ENCODE measurements at places on chromosomes 16 and 17.

- no peak for DNase-seq
Measured at GRCh38 chr17:36727577-36727976, 126.2 kb downstream of the MRM1 start.

DNA sequence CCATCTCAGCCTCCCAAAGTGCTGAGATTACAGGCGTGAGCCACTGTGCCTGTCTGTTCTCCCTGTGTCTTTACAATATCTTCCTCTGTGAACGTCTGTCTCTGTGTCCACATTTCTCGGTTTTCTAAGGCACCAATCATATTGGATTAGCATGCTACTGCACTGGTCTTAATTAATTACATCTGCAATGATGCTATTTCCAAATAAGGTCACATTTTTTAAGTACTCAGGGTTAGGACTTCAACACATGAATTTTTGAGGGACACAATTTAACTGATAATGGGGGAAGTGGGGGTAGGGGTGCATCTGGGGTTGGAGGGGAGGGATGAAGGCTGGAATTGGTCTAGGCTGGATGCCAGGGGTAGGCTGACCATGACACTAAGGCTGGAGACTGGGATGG, 102.6 kb downstream of the N4BP1 start:
- DNase-seq: no peak

DNA sequence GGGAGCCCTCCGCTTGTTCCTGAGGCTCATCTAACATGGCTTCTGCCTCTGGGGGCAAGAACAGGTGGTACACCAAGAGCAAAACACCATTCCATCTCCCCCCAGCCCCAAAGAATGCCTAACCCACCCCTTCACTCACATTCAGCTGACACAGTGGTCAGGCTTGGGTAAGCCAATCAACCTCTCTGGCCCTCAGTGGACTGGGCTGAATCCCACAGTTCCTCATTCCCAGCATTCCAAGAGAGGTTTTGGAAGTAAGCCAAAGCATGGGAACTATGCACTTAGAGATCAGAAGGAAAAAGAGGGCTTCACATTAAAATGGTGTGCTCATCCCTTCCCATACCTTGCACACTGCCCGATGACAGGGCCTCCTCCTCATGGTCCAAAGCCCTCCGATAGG, 7.8 kb downstream of the PIGS start:
- DNase-seq: no peak

DNA sequence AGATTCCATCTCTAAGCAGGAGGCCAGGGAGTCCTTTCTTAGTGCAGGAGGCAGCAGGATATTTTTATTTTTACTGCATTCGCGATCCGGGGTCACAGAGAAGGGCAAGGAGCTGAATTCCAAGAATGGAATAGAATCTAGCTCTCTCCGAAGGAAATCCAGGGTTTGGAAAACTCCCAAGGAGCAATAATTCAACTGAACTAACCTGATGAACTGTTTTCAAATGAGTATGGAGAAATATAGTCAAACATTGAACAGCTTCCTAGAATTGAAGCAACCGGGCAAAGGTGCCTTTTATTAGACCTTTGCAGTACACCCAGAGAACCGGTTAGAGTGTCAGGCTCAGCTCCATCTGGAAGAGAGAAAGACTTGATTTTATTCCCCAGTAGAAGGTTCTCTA, 120.7 kb upstream of the MAF start:
- no peak for DNase-seq

DNA sequence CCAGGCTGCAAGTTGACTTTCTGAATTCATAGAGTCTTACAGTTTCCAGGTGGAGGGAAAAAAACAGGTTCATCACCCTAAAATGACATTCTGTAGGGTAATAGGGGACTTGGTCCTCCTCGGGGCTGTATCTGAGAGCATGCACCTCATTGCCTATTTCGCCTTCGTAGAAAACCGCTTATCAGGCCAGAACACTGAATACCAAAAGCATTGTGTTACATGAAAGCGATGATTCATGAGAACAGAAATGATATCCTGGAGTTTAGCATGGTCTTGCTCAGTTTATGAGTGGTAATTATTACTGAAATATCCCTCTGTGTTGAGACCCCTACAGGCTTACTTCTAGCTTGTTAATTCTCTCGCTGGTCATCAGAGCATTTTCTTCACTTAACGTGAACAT, 61.4 kb upstream of the ARHGAP44 start:
- no peak for DNase-seq

DNA sequence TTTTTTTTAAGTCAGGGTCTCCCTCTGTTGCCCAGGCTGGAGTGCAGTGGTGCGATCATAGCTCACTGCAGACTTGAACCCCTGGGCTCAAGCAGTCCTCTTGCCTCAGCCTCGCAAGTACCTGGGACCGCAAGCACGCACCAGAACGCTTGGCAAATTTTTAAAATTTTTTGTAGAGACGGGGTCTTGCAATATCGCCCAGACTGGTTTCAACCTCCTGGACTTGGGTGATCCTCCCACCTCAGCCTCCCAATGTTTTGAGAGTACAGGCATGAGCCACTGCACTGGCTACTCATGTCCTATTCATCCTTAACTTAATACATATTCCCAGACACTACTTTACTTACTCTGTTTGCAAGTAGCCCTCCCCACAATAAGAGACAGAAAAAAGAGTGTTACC, 16.3 kb upstream of the RBL2 start:
- DNase-seq: no peak

DNA sequence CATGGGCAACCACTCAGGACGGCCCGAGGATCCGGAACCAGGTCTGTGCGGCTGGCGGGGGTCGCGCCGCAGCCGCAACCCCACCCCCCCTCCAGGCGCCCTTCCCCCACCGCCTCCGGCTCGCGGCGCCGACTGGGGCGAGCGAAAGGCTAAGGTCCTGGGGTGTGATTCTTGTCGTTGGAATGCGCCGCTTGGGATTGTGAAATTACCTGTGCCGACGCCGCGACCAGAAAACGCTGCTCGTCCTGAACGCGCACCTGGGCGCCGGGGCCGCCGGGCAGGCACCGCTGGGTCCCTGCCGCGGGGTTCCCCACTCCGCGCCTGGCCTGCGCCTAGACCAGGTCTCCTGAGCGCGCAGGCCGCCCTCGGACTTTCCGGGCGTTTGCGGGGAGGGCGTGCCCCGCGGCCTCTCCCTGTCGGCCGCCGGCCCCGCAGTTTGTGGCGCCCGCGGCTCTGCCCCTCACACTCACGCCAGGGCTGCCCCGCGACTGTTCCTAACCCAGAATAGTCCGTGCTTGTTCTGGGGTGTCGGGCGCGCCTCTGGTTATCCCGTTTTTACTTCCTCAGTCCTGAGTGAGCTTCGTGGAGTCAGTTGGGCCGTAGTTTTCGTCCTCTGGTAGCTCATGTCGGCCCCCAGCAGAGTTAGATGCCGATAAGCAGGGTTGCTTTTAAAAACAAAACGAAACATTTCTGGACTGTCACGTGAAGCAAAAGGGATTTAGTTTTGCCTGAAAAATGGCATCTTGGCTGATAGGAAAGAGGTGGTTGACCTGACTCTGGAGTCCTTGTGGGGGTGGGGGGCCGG, 147.2 kb downstream of the SPECC1 start:
- no peak for DNase-seq
